Fibroblast of lung (primary cell): ENCODE measurements at places on chromosomes 2 and 18.

DNA sequence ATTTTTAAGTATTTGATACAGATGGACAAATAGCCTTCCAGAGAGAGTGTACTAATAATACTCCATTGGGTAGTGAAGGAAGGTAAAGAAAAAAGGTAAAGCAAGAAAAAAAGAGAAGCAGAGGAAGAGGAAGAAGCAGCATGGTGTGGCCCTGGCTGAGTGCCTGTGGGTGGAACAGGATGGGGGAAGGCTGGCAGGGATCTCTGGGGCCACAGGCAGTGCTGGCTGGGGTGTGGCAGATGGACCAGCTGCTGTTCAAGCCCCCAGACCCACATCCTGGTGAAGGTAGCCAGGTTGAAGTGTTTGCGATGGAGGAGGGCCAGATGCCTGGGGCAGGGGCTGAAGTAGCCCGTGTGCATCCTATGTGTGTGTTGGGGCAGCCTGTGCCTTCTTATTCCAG is 79.0 kb downstream of the DYSF start:
- DNase-seq = no peak

- no peak for DNase-seq
These were observed 91.1 kb downstream of the RBMS1 start for GRCh38 chr2:160402501-160402900.

DNA sequence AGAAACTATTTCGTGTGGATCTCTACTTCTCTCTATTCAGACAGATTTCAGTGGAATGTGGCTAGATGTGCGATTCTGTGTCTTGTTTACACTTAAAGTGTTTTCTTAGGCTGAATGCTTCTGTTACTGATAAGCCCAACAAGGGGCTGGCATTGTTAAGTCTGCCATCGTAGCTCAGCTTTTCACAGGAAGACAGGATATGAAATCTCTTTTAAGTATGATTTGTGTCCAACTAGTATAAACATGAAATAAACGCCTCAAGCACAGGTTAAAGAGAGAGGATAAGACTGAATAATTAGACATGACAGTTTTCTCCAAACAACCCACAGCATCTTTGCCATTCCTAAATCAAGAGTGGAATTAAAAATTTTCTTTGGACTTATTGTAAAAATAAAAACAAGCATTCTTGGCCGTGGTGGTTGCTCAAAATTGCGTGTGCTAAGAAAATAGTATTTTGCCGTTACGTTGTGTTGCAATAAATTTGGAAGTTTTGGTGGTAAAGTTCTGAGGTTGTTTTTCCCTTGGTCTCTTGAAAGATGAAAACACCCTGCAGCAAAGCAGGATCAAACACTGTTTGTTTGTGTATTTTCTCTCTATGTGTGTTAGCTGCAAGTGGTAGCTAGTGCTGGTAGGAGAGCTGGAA is 1.0 kb downstream of the VIT start:
- DNase-seq = no peak

- DNase-seq = no peak
These were observed 221.4 kb downstream of the CMPK2 start for GRCh38 chr2:6644261-6644660.

DNA sequence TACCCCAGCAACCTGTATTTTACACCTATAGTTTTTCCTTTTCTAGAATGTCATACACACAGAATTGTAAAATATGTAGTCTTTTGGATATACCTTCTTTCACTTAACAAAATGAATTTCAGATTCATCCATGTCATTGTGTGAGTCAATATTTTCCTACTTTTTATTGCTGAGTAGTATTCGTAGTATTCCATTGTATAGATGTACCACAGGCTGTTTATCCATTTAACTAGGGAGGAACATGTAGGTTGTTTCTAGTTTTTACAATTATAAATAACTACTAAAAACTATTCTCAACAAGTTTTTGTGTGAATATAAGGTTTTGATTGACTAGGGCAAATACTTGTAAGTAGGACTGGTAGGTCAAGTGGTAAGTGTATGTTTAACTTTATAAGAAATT is 187.4 kb downstream of the ACOXL start:
- no peak for DNase-seq

DNA sequence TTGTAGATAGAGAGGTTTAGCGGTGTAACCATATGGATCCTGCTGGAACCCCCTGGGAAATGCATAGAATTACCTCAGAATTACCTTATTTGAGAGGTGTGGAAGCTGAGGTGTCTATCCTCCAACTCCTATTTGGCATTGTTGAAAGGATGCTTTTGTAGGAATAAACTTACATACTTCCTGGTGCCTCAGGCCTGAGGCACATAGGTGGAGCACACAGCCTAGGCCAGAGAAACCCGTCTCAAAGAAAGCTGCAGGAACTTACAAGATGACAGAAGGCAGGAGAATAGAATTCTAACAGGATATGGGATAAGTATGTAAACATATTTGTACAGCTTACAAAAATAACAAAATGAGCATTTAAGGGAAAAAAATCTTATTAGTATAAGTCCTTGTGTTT is 1507.2 kb upstream of the ZEB2 start:
- DNase-seq = no peak

DNA sequence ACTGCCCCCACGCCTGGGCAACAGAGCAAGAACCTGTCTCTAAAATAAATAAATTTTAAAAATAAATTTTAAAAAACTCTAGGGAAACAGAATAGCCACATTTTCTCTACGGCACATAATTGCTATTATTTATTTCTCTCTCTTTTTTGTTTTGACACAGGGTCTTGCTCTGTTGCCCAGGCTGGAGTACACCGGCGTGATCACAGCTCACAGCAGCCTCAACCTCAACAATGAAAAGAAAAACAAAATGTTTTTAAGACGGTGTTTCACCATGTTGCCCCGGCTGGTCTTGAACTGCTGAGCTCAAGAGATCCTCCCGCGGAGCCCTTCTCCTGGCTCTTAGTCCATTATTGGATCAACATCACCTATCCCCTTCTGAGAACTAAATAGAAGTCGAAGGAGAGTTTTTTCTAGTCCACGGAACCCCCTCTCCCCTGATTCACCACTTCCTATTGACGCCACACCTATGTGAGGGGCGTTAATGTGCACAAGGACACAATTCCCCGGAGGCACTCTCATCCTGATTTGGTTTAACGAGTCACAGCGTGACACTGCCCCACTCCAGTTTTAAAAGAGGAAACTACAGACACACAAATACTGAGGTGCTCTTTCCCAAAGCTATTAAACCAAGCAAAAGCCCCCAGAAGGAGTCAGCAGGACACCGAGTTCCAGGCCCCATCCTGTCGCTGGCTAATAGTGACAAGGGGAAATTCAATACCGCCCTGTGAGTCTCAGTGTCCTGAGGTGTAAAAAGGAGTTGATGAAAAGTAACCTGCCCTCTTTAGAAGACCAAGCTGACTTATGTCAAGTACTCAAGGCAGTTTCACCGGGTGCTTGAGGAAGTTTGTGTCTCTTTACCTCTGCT is 1.1 kb downstream of the NPC1 start:
- DNase-seq = no peak

DNA sequence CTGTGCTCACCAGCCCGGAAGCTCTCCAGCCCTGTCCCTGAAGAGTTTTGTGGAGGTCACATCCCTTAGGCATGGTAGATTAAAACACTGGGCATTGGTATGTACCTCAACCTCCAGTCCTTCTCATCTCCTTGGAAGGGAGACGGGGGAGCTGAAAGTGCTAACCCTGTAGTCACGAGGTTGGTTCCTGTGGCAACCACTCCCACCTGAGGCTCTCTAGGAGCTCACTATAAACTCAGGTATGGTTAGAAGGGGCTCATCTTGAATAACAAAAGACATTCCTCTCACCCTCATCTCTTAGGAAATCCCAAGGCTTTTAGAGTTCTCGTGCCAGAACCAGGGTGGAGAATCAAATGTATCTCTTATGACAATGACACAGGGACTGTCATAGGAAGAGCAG is 43.0 kb upstream of the MGAT4A start:
- DNase-seq = no peak

DNA sequence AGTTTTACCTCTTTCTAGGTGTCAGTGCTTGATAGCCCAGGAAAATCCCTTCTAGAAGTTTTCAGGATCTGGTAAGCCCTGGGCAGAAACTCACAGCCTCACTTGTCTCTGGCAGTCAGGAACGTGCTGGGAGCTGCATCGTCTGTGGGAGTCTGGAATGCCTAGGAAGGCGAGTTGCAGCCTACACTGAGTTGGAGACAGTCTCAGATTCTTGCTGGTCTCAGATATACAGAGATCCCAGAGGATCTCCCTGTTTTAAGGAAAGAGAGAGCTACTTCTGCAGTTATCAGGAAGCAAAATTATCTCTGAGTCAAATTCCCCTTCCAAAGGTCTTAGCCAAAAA is 104.4 kb upstream of the CDC42EP3 start:
- peak; percentile 92 for DNase-seq

- DNase-seq = no peak
These were observed 12.6 kb upstream of the NCK2 start for GRCh38 chr2:105732101-105732500.

- DNase-seq = no peak
These were observed 131.2 kb downstream of the NUP35 start for GRCh38 chr2:183255411-183255810.

DNA sequence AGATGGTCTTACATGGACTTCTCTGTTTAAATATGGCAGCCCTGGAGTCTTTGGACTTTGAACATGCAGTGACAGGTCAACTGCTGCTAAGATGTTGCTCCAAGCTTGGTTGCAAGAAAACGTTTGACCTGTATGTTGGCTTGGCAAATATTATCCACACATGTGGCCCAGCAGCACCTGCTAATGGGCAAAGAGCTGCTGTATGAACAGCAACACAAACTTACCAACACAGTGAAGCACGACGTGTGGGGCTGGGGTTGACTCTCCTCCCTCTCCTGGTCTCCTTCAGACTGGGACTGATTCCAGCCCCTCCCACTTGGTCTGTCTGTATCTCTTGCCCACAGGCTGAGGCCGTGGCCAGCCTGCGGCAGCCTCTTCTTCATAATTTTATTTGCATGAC is 3.8 kb downstream of the KCNE4 start:
- no peak for DNase-seq
